ENCODE measurements at places on chromosomes 7 and 10.

DNA sequence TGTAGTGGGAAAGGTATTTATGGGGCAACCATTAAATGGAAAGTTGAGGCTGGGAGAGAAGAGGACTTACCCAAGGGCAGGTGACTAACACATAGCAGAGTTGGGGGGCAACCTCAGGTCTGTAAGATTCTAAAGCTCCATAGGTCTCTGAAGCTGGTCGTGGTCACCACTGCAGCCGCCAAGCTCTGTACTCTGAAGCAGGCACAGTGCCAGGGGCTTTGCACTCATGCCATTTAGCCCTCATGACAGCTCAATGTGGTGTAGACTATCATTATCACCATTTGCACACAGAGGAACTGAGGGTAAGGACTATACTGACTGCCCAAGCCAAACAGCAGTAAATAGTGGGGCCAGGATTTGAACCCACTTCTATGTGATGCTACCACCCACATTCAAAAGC lies 32.5 kb upstream of the TMEM273 start:
- no peak for DNase-seq

DNA sequence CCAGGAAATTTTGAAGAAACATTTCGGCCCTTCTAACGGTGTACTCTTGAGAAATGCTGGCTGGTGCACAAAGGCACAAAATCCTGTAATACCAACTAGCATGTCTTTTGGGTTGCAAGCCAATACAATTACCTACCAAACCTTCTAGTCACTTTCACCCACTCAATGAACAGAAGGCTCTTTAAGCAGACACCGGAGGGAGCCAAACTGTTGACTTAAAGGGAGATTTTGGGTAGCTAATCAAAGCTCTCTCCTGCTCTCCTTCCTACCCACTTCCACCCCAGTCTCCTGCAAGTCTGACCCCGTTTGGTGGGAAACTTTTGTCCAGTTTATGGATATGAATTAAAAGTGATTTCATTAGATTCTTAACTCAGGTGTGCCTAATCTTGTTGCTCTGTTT lies 24.0 kb downstream of the GRM3 start:
- DNase-seq: no peak

DNA sequence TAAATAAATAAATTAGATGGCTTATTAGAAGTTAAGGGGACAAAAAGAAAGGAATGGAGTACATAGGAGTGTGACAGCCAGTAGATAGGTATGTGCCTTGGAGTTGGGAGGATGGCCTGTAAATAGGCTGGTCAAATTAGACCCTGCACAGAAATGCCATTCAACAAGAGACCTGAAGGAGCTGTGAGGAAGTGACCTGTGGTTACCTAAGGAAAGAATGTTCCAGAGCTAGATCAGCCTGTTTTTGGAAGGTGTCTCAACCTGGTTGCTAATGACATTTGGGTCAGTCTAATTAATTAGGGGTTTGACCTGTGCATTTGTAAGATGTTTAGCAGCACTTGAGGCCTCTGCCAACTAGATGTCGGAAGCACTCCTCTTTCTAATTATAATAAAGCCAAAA lies 315.3 kb upstream of the PLXDC2 start:
- DNase-seq: no peak

DNA sequence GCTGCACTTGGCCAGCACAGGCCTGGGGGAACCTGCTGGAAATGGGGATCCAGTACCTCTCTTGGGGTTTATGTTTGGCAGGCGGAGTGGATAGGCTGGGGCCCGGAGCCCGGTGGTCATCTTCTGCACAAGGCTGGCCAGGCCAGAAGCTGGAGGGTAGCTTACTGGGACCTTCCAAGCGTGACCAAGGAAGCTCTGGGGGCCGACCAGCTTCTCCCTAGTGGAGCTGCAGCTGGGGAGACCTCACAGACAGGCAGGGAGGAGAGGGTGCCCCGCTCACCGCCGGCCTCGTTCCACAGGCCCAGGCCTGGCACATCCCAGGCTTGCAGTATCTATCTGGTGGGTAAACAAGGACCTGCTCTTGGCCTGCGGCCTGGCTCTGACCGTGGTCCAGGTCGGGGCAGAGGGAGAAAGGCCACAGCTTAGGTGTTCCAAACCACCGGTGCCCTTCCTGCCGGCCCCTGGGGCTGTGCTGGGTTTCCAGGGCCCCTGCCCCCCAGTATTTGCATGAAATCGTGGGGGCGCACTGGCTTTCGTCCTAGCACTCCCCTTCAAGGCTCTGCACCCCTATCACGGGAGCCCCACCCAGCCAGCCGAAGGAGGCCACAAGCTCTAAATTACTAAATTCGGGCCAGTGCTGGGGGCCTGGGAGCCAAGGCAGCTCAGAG lies 1.5 kb upstream of the ELFN1 start:
- no peak for DNase-seq

DNA sequence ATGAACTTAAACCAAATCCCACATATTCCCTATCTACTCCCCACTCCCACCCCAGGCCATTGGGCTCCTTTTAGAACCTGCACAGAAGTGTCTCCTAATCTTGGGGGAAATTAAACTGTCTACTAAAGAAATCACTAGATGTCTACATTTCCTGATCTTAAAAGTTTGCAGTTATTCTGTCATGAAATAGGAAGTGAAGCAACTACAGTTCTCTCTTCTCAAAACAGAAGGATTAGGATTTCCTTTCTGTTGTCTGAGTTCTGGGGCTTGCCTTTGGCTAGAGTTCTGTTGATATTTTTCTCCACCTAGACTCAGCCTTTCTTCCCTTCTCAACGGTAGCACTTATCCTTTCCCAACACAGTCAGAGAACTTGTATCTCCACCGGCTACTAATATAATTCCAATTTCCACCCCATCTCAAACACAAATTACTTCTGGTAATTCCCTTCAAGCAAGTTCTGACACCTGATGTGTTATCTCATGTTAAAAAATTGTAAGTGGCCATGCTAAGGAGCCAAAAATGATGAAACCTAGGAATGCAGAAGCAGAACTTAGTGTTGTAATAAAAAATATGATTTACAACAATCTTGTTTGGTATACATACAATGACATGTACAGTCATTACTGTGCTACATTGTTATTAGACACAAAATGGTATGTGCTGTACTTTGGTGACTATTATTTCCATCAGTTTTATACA lies 12.1 kb downstream of the OR9A4 start:
- no peak for DNase-seq

GRCh38 chr7:98991141-98991540 lies 112.8 kb downstream of the TRRAP start:
- DNase-seq: no peak

DNA sequence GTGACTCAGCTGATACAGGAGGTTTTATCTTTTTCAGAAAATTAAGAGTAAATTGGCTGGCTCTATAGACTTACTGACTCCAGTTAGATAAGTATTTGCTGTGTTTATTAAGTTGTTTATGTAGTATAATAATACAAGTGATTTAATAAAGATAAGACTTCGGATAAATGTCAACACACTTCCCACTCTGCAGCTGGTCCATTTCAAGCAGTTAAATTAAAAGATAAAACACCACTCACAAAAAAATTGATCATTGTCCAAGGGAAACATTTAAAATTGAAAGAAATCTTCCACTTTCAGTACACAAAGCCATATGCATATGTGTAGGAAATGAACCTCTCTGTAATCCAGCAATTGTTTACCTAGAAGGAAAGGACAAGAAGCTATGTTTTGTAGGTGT lies 106.1 kb upstream of the SP8 start:
- DNase-seq: no peak

- DNase-seq: no peak
Measured at GRCh38 chr10:74079936-74080590, 70.6 kb downstream of the AP3M1 start.

DNA sequence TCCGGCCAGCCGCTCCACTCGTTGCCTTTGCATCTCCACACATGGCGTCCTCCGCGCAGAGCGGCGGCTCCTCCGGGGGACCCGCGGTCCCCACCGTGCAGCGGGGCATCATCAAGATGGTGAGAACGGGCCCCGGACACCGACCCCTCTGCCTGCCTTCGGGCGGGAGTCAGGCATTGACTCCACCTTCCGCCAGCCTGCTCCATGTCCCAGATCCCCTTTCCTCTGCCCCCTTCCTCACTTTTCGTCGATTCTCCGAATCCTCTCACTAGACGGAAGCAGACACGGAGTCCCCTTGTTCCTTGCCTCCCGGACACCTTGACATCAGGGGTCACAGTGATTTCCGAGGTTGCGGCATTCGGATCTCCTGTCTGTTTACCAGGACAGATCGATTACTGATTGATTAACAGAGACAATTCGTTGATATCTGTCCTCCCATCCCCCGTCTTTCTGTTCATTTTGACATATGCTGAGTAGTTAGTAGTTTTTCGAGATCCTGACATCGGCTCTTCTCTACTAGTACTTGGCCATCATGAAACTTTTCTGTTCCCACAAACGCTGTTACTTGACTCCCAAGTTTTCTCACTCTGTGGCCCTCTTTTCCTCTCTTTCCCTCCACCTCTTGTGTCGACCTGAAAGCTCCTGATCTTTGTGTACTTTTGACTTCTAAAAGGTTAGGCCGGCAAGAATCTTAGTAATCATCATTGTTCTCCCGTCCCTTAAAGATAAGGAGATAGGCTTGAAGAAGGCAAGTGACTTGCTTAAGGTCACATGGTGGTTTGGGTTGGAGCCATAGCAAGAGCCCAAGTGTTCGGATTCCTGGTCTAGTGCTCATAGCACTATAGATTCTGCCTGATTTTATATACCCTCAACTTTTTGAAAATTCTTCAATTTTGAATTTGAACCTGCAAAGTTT lies 597 bp downstream of the SND1 start:
- DNase-seq: no peak

- DNase-seq: no peak
Measured at GRCh38 chr10:98235846-98236245, 32.1 kb downstream of the LOXL4 start.

- no peak for DNase-seq
Measured at GRCh38 chr7:21869785-21870402, 75.8 kb downstream of the CDCA7L start.

DNA sequence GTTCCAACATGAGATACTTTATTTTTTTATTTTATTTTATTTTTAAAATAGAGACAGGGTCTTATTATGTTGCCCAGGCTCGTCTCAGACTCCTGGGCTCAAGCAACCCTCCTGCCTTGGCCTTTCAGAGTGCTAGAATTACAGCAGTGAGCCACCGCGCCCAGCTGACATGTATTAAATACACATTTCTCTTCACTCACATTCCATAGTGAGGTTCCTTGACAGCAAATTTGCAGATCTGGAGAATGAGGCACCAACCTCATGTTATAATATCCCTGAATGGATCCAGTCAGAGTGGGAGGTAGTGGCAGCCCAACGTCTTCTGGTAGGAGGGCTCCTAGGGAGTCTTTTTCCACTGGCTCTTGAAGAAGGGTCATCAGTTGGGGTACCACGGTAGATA lies 46.1 kb downstream of the OGDH start:
- no peak for DNase-seq

DNA sequence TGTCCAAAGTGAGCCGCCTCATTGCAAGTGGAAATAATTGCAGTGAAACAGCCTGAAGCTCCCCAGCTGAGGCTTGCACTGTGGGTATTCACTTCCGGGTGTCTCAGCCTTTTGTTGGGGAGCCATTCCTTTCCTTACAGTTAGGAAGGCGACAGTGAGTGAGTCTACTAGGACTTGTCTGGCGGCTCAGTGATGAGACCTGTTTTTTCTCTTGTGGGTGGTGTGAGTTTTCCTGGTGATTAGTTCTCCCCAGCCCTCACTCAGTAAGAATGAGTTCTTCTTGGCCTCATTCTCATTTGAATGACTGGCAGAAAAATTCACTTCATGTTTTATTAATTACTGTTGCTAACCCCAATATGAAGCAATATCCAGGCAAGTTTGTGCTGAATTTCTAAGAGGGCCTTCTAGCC lies 2.6 kb downstream of the PGAM1 start:
- no peak for DNase-seq

GRCh38 chr7:130490311-130490791 lies 1.5 kb upstream of the MEST start:
- no peak for DNase-seq

- DNase-seq: no peak
Measured at GRCh38 chr7:153567426-153567825, 484.8 kb upstream of the DPP6 start.

DNA sequence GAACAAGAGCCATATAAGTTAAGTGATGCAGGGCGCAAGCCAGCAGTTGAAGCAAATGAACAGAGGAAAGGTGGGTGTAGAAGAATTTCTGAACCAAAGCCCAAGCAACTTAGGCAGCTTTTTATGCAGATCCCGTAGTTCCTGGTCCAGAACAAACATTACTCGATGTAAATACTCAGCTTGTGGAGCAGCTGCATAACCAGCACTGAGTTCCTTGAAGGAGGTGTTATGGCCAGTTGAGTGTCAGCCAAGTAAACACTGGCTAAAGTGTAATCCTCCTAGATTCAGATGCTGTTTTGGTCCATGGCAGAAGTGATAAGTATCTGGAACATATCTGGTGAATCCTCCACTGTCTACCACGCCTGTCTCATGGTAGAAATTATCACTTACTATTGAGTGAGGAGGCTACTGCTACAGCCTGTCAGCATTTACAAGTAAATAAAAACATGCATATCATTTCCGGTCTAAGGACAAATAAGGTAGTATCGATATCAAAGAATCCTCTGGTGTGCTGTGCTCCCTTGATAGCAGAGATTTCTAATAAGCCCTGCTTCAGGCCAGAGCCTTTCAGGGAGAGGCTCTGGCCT lies 213.9 kb downstream of the DYNC1I1 start:
- DNase-seq: no peak

GRCh38 chr10:84704101-84704500 lies 375.7 kb downstream of the CCSER2 start:
- DNase-seq: no peak

DNA sequence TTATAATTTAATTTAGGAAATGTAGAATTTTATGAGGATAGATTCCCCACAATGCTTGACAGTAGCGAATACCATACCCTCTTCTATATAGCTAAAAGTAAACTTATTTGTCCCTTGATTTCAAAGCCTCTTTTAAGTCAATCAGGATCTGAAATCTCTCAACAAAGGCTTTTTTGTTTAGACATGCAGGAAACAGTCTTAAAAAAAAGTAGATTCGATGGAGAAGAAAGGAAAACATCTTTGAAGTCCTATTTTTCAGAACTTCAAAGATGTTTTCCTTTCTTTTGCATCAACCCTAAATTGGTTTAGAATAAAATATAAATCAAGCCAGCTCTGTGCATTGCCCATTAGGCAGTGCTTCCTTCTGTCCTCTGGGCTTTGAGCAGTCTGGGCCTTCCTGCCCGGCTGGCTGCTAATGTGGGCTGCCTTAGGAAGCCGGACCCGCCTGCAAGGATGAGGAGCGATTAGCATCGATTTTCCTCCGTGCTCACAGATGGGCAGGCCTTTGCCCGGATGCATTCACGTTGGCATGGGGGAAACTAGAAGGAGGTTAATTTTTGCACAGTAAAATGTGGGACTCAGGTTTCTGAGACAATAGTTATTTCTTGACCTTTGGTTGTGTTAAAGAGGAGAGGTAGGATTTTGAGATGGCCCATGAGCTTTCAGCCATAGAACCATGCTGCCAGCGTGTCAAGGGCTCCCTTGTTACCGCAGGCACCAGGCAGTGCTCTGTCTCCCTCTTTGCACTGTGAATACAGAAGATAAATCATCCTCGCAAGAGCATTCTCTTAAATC lies 15.5 kb downstream of the MSRB2 start:
- no peak for DNase-seq

Data from glomerular endothelial cell (primary cell).